Neuronal stem cell (in vitro differentiated cells): ENCODE measurements at places on chromosomes 12 and 14.

- H3K4me3 ChIP-seq: no peak overlapping the region
- peaks cover 42% of the 10 kb centered on the region for H3K36me3 ChIP-seq
- DNase-seq: no peak
- peaks cover 2% of the 10 kb centered on the region for H3K4me1 ChIP-seq
Observed at GRCh38 chr12:120110550-120111501, 5.7 kb downstream of the RAB35 start.

DNA sequence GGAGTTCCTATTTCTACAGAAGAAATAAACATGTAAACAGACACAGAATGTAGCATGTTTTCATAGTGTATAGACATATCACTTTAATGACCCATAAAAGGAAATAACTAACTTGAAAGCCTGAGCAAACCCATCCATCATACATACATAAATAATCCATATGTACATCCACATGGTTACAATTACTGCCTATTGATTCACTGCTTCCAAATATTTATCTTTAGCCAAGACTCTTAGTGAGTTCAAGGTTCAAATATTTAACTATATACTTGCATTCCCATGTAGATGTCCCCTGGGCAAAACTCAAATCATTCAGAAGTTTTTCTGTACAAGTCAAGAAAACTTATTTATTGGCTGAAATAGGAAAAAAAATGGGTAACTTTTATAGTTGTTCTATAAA, 95.4 kb downstream of the CCER1 start:
- DNase-seq: no peak
- H3K27me3 ChIP-seq: no peaks in the 10 kb centered on the region
- H3K4me1 ChIP-seq: no peaks in the 10 kb centered on the region
- no peaks in the 10 kb centered on the region for H3K36me3 ChIP-seq
- no peak overlapping the region for H3K27ac ChIP-seq

- no peak for DNase-seq
- no peak overlapping the region for H3K27ac ChIP-seq
- H3K27me3 ChIP-seq: no peaks in the 10 kb centered on the region
- no peaks in the 10 kb centered on the region for H3K36me3 ChIP-seq
- no peaks in the 10 kb centered on the region for H3K4me1 ChIP-seq
- no peak overlapping the region for H3K4me3 ChIP-seq
Observed at GRCh38 chr14:45298423-45299117, 45.6 kb upstream of the MIS18BP1 start.

DNA sequence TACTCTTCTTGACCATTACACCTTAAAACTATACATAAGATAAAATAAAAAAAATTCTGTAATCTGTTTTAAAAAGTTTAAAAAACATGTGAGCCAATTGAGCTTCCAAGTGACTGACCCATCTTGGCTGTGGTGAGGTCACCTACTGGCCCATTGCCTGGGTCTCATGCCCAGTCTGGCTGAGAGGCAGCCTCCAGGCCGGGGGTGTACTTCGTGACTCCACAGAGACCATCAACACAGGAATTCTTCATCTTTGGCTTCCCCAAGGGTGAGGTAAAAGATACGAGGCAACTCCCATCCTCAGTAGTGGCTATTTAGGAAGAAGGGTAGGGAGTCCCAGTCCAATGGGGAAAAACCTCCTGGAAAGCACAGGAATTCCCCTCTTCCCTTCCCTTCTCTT, 113.2 kb downstream of the APAF1 start:
- no peaks in the 10 kb centered on the region for H3K36me3 ChIP-seq
- DNase-seq: no peak
- no peak overlapping the region for H3K27ac ChIP-seq
- H3K27me3 ChIP-seq: no peaks in the 10 kb centered on the region
- H3K4me1 ChIP-seq: no peaks in the 10 kb centered on the region
- no peak overlapping the region for H3K4me3 ChIP-seq

- H3K27me3 ChIP-seq: no peaks in the 10 kb centered on the region
- no peak overlapping the region for H3K4me3 ChIP-seq
- no peaks in the 10 kb centered on the region for H3K36me3 ChIP-seq
- no peak overlapping the region for H3K27ac ChIP-seq
- H3K4me1 ChIP-seq: no peaks in the 10 kb centered on the region
Observed at GRCh38 chr14:57355081-57355800, 35.1 kb upstream of the NAA30 start.

DNA sequence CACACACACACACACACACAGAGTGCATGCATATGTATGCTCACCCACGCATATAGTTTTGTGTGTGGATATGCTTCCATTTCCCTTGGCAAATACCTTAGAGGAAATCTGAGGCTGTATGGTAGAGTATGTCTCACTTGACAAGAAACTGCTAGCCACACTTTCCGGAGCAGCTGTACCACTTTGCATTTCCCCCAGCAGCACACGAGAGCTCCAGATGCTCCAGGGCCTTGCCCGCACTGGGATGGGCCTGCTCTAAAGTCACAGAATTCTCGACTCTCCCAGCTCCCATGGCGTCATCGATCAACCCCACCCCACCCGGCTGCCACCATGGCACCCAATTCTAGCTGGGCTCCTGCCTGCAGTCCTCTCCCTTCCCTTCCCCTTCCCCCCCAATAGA, 21.9 kb downstream of the CLMN start:
- no peaks in the 10 kb centered on the region for H3K27me3 ChIP-seq
- H3K4me1 ChIP-seq: peaks cover 1% of the 10 kb centered on the region
- no peak for DNase-seq
- no peak overlapping the region for H3K4me3 ChIP-seq
- no peaks in the 10 kb centered on the region for H3K36me3 ChIP-seq
- H3K27ac ChIP-seq: no peak overlapping the region

DNA sequence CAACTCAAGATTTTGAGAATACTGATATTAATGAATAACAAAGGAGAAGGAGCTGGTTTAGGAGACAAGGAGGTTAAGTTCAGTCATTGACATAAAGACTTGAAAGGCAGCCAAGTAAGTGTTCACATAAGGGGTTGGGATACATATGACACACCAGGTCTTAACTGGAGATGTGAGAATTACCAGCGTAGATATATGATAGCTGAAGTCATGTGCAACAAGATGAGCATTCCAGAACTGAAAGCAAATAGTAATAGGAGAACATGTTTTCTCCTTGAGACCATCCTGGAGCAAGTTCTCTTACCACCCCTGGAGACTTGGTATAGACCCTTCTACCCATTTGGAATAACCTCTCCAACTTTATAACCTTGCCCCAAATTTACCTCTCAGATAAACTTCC, 43.3 kb upstream of the NPFF start:
- no peak for DNase-seq
- peaks cover 41% of the 10 kb centered on the region for H3K36me3 ChIP-seq
- no peak overlapping the region for H3K27ac ChIP-seq
- no peaks in the 10 kb centered on the region for H3K27me3 ChIP-seq

DNA sequence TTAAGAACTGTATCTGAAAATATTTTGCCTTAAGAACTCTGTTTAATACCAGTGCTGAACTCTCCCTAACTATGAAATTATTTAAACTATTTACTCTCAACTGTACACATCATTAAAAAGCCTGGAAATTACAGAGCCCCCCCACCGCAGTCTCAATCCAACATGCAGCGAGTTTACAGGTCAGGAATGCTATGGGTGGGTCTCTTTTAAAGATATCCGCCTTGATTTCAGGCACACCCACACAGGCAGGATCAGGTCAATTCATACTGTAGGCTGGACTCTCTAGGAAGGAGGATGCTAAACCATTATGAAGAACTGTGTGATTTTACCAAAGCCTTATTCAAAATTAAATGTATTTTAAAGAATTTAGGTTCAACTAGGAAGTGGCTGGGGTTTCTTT, 16.5 kb downstream of the SPTLC2 start:
- no peaks in the 10 kb centered on the region for H3K4me1 ChIP-seq
- no peak overlapping the region for H3K27ac ChIP-seq
- H3K27me3 ChIP-seq: no peaks in the 10 kb centered on the region

GRCh38 chr12:59191372-59191771, 271.1 kb upstream of the LRIG3 start:
- no peak for DNase-seq
- H3K27ac ChIP-seq: no peak overlapping the region
- no peaks in the 10 kb centered on the region for H3K36me3 ChIP-seq

DNA sequence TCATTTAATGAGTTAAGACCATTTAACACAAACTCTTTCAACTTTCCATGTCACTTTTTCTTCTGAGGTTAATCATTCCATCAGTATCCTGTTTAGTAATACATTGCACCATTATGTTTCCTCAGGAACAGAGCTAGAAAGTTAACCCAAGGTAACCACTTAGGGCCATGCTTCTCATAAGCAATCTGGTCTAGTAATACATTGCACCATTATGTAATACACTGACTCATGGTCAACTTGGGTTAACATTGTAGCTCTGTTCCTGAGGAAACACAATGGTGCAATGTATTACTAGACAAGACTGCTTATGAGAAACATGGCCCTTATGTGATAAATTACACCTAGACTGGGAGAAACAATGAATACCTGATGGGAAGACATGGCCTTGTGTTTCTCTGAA, 21.7 kb downstream of the ERH start:
- DNase-seq: no peak
- peaks cover 9% of the 10 kb centered on the region for H3K36me3 ChIP-seq
- H3K4me3 ChIP-seq: no peak overlapping the region

- H3K4me3 ChIP-seq: no peak overlapping the region
- H3K27me3 ChIP-seq: no peaks in the 10 kb centered on the region
- DNase-seq: no peak
Observed at GRCh38 chr12:127223011-127223410, 1044.0 kb upstream of the TMEM132C start.

- H3K27me3 ChIP-seq: no peaks in the 10 kb centered on the region
- H3K4me3 ChIP-seq: peak overlapping the region; percentile 77
- H3K36me3 ChIP-seq: peaks cover 5% of the 10 kb centered on the region
- peaks cover 10% of the 10 kb centered on the region for H3K4me1 ChIP-seq
- no peak for DNase-seq
Observed at GRCh38 chr14:52706286-52706685, 714 bp upstream of the PSMC6 start.

DNA sequence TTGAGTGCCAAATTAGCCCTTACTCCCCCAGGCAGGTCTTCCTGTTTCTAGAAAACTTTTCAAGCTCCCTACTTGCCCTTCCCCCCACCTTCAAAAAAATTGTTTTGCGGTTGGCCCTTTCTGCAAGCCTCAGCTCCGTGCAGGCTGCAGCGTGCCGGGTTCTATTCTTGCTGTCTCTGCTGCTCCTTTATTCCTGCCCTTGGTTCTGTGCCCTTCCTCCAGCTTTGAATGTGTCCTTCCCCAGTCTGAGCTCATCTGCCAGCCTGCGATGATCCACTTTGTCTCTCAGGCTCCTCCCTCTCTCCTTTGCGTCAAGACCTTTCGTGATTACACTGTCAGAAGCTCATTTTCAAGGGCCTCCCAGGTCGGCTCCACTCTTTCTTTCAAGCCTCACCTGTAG, 98.6 kb downstream of the IRF2BPL start:
- H3K36me3 ChIP-seq: no peaks in the 10 kb centered on the region
- H3K4me1 ChIP-seq: peaks cover 47% of the 10 kb centered on the region
- no peaks in the 10 kb centered on the region for H3K27me3 ChIP-seq
- no peak overlapping the region for H3K4me3 ChIP-seq

DNA sequence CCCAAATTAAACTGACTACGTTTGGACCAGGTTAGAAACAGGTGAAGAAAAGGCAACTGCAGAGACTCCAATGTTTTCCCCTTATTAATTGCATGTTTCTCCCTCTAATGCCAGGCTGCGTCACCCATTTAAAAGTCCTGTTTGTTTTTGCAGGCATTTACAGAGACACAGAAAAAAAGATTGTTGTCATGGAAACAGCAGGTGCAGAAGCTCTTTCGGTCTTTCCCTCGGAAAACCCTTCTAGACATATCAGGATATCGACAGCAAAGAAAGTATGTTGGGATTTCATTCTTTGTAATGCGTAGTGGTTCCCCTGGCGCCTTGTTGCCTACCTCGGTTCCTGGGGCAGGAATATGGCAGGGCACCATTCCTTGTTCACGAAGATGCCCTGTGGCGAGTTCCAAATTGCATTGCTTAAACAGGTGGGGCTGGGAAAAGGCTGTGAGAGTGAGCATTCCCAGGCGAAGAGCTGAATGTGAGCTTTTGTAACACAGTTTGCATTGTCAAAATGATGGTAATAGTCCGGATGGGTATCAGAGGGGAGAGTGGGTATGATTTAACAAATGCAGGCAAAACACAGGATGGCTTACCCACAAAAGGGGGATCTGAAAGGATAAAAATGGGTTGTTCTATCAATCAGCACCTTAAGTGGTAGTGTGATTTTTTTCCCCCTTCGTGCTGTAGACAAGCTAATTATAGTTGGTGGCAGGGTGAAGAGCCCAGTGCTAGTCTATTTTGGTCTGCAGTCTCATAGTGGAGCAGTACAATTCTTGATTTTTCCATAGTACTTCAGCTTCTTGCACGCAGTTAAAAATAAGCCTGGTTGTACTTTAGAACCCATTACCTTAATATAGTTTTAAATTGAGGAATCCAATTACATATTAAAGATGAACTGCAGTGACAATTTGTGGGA, 132.4 kb downstream of the GCH1 start:
- H3K27ac ChIP-seq: no peak overlapping the region
- DNase-seq: no peak
- H3K27me3 ChIP-seq: no peaks in the 10 kb centered on the region
- peaks cover 11% of the 10 kb centered on the region for H3K4me1 ChIP-seq
- peaks cover 63% of the 10 kb centered on the region for H3K36me3 ChIP-seq
- no peak overlapping the region for H3K4me3 ChIP-seq

- DNase-seq: no peak
- H3K4me3 ChIP-seq: no peak overlapping the region
- H3K27ac ChIP-seq: no peak overlapping the region
Observed at GRCh38 chr12:13945641-13946040, 35.8 kb downstream of the GRIN2B start.

GRCh38 chr14:102183886-102184285, 44.2 kb downstream of the WDR20 start:
- no peak overlapping the region for H3K4me3 ChIP-seq
- H3K36me3 ChIP-seq: no peaks in the 10 kb centered on the region
- H3K4me1 ChIP-seq: peaks cover 15% of the 10 kb centered on the region
- H3K27me3 ChIP-seq: no peaks in the 10 kb centered on the region
- H3K27ac ChIP-seq: peak overlapping the region; percentile 11

DNA sequence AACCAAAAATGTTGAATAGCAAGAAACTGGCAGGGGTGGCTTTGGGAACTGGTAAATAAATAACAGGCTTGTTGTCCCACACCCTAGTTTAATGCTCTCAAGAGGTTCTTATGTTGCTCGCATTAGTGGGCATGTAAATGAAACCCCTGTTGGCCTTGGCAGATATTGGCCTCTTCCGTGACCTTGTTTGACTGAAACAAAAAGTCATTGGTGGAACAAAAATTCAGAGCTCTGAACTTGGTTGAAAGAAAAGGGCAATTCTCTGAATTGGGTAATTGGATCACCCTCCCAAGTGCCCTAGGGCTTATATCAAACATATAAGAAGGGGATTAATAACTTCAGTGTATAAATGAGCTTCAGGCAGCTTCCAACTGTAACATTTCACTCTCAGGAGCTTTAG, 426.2 kb downstream of the ZFP36L1 start:
- no peaks in the 10 kb centered on the region for H3K36me3 ChIP-seq
- no peaks in the 10 kb centered on the region for H3K27me3 ChIP-seq
- DNase-seq: no peak
- H3K4me3 ChIP-seq: no peak overlapping the region
- peaks cover 24% of the 10 kb centered on the region for H3K4me1 ChIP-seq

DNA sequence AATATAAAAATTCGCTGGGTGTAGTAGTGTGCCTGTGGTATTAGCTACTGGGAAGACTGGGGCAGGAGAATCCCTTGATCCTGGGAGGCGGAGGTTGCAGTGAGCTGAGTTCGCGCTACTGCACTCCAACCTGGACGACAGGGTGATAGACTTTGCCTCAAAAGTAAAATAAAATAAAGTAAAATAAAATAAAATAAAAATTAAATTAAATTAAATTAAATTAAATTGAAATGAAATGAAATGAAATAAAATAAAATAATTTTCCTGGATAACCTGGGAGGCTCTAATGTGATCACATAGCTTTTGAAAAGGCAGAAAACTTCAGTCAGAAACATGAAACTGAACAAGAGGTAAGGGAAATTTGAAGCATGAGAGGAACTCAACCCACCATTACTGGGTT, 818.4 kb upstream of the ATXN7L3B start:
- H3K4me3 ChIP-seq: no peak overlapping the region
- H3K27me3 ChIP-seq: no peaks in the 10 kb centered on the region
